Germinal center (tissue), 1 donor: ENCODE measurements at places on chromosomes 2 and 18.

GRCh38 chr2:39150890-39151497 is 30.1 kb upstream of the SOS1 start:
- DNase-seq: no peak

DNA sequence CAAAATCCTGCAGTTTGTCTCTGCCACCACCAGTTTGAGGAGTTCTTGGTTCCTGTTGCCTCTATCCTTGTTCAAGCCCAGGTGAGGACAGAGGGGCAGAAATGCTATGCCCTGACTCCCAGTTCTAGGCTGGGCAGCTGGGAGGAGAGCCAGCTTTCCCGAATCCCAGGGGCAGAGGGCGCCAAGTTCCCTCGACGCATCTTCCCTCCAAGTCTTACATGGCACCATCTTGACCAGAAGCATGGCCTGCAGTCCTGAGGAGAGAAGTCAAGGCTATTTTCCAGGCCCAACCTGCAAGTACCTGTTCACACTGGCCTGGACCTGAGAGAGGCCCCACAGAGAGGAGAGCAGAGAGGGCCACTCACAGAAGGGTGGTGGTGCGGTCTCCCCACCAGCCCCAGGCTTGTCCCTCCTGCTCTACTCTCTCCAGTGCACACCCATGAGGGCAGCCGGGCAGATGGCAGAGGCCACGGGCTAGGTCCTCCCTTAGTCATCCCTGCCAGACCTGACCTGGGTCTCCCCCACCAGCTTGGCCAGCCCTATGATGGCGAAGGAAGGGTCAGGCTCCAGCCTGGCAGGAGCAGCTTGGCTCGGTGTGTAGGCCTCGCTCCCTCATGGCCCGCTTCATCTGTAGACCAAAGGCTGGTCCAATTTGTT is 115.7 kb upstream of the MSTN start:
- no peak for DNase-seq

DNA sequence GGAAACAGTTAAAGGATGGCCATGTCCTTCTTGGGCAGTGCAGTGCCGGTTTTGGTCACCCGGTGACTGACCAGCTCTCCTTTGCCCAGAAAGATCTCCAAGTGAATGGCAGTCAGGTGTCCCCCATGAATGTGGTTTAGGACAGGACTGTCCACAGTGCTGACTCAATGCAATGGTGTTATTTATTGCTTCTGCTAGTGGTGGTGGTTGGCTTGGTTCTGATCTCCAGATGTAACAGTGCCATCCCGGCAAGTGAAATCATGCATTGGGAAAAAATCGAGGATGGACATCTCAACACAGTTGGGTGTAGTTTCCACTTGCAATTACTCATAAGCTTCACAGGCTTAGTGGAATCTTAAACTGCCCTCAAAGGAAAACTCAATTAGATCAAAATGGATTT is 81.9 kb downstream of the TGOLN2 start:
- DNase-seq: no peak

DNA sequence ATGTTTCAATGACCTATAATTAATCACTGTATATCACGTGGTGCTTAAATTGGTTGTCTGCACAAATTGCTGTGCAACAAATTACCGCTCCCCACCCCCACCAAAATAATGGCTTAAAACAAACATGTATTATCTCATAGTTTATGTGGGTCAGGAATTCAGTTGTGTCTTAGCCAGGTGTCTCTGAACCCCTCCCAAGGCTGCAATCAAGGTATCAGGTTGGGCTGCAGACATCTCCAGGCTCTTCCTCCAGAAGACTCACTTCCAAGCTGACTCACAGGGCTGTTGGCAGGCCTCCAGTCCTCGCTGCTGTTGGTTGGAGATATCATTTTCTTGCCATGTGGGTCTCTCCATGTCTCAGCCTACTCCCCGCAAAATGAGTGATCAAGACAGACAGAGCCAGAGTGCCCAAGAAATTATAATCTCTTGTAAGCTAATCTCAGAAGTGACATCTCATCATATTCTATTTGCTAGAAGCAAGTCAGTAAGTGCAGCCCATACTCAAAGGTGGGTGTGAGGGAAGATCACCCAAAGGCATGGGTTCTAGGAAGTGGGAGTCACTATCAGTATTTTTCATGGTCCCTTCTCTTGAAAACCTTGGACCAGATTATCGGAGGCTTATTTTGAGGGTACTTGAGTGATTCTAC is 38.4 kb downstream of the SPC25 start:
- DNase-seq: no peak

DNA sequence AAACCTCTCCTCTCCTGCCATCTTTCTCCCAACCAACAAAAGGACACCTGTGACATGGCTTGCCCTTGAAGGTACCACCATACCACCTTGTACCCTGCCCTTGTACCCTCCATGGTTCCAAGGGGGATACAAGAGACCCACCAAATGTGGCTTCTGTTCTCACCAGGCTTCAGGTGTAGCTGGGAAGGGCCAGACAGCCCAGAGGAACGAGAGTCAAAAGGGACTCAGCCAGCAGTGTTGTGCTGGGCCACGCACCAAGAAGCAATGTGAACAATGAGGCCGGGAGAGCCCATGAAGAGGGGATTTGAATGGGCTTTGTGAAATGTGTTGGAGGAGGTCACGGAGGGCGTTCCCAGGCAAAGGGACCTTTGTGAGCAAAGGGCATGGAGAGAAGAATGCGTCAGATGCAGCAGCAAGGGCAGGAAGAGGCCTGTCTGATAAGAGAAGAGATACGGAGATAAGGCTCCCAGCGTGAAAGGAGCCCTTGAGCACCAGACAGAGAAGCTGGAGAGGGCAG is 48.6 kb downstream of the PLB1 start:
- no peak for DNase-seq

- no peak for DNase-seq
These were observed 37.3 kb downstream of the DARS1 start for GRCh38 chr2:135948141-135948540.

DNA sequence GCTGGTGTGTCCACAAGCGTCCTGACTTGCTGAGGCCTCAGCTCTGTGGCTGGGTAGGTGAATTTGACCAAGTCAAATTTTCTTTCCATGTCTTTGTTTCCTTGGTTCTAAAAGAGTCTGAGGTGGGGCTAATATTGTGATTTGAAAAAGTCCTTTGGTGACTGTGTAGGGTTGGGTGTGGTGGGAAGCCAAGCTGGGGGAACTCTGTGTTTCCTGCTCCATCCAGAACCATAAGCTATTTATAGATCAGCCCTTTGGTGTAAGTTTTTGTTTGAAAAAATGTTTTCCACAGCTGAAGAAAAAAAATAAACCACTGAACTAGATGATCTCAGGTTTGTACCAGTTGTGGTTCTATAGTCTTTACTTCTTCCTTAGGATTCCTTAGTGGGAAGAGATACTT is 462.7 kb downstream of the TGIF1 start:
- no peak for DNase-seq

DNA sequence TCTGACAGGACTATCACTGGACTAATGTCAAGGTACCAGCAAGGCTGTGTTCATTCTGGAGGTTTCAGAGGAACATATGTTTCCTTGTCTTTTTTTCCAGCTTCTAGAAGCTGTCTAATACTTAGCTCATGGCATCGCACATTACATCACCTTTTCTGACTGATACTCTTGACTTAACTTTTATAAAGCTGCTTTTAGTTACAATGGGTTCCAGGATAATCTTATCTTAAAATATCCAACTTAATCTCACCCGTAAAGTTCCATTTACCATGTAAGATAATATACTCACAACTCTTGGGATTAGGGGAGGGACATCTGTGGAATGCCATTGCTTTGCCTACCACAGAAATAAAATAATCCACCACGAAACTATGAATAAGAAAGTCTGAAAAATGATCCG is 394.2 kb downstream of the CDH19 start:
- no peak for DNase-seq

GRCh38 chr2:24107-24506 is 22.2 kb downstream of the FAM110C start:
- no peak for DNase-seq

DNA sequence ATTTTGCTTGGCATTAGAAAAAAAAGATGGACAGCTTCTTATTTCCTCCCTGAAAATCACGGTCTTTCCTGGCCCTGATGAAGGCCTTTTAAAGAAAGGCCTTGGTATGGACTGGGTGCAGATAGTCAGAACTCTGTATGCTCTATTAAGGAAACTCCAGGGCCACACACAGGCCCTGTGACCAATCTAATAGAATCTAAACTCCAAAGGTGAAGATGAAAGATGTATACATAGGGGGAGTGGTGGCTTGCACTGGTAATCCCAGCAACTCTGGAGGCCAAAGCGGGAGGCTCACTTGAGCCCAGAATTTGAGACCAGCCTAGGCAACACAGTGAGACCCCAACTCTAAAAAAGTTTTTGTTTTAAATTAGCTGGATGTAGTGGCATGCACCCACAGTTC is 37.3 kb downstream of the OXER1 start:
- no peak for DNase-seq

GRCh38 chr2:27091746-27092695 is 5.4 kb downstream of the KHK start:
- no peak for DNase-seq

DNA sequence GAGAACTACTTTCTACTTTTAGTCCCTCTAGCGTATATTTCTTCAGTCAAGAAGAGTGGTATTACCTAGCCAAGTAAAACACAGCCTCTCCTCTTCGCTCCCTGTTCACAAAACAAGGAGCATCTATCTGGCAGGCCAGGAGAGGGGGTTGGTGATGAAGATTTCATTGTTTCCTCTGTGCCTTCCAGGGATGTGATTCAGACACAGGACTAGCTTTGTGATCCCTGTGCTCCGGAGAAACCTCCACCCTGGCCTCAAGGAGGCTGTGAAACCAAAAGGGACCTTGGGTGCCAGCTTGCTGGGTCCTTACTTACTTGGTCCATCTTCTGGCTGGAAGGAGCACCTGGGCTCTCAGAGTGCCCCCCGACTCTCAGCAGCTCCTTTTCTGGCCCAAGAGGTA is 5.7 kb downstream of the RHOB start:
- no peak for DNase-seq

DNA sequence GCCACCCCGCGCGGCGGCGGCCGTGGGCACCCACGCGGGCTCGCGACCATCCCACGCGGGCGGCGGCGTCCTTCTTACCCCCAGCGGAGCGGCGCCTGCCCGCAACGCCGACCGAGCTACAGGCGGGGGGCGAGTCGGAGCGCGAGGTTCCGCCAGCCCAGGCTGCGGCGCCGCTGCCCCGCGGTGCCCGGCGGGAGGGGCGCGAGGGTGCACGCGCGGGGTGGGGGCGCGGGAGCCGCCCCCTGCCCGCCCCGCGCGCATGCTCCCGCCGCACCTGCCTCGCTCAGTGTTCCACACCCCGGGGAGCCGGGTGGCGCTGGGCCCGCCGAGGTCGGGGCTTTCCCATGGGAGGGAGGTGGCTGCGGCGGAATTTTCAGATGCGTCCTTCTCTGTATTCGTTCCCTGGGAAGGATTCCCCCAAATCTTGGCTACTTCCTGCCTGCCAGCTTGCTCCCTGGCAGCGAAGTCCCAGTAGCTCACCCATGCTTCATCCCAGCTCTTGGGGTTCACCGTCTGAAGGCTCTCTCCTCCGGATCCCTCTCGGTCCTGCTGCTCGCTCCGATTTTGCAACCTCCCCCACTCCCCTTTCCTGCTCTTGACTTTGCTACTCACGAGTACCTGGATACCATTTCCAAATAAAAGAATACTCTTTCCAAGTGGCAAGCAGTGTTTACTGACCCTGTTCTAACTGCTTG is at the start of gene L3MBTL4:
Gene L3MBTL4 (minus strand): TSS at position 189 of the 695 bp plus-strand sequence. CDS start 103,286 bp downstream, outside the sequence.
- peak; percentile 30 for DNase-seq

GRCh38 chr2:98394595-98395153 is 48.4 kb downstream of the CNGA3 start:
- no peak for DNase-seq

DNA sequence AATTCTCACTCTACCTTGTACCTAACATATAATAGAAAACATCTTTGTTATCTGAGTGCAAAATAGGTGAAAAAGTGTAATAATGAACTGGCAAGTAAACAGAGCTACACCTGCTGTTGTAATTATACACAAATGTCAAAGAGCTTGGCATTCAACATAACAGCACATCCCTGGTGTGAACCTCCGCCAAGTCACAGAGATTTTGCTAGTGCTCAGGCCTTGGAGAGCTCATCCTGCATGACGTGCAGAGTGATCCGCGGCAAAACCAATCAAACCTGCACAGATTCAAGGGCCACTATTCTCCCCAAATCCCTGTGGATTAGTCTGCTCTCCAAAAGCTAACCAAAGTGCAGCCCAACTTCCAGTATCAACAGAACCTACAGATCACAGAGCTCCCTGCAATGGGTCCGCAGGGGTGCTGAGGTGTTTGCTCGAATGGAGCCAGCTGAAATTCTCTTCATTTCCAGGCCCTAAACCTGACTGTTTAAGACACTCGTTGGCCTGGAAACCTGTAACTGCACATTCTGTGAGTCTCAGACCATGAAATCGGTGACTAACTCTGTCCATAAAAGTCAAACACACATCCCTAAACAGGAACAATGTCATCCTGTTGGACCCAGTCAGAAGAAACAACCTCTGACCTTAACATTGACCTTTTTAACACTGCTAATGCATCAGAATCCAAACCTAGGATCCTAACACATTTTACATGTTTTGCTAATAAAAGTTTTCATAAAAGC is 111.8 kb downstream of the EPB41L3 start:
- DNase-seq: no peak

GRCh38 chr18:32696376-32696775 is 76.4 kb downstream of the KLHL14 start:
- no peak for DNase-seq

- DNase-seq: no peak
These were observed 140.9 kb downstream of the SH3RF3 start for GRCh38 chr2:109269706-109270504.

DNA sequence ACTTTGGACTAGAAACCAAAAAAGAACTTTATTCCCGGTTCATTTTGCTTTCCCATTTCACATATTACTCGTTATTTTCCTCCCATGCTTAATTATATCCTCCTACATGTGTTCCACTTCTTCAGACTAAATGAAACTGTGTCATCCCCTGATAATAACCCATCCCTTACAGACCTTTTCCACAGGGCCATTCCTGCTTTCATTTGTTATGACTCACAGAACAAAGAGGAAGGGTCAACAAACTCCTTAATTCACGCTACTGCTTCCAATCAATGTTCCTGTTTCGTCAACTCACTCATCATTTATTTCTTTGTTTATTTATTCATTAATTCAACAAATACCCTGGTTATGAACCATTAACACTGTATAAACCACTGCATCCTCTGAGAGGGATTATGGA is 104.5 kb downstream of the ZEB2 start:
- no peak for DNase-seq

- no peak for DNase-seq
These were observed 108.5 kb upstream of the COL3A1 start for GRCh38 chr2:188865681-188866080.

GRCh38 chr2:3392216-3392615 is 12.7 kb downstream of the TRAPPC12 start:
- DNase-seq: no peak

DNA sequence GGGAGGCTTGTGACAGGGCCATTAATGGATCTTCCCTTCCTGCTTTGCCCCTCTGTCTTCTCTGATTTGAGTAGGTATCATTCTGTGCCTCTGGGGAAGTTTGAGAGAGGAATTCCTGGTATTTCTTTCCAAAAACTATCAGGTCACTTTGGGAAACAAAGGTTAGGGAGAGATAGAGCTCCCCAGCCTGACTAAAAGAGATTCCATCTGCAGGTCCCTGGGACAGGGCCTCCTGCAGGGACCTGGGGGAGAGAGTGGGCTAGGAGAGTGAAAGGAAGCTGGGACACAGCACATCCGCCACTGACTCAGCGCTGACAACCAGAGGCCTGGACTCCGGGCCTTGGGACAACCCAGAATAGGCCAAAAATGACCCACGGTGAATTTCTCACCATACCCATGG is 6.4 kb downstream of the GALNT14 start:
- DNase-seq: no peak
